ENCODE measurements at places on chromosomes 7 and 10.

DNA sequence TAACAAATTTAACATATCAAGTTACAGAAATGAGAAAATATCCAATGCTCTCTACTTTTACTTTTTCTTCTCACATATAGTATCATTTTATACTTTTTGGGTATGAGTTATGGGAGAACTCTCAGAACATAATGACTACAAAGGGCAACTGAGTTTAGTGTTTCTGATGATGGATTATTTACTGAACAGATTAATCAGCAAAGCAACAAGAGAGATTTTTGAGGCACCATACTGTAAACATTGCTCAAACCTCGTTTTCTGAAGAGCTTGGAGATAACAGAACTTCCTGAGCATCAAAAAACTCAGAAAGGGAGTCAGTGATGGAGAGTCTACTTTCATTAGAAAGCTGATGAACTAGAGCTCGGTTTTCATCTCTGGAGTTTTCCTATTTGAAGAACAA, 84.8 kb upstream of the GSDME start:
- H3K27me3 ChIP-seq: no peaks in the 10 kb centered on the region
- peaks cover 53% of the 10 kb centered on the region for H3K36me3 ChIP-seq
- no peak for DNase-seq
- H3K27ac ChIP-seq: no peak overlapping the region

- no peaks in the 10 kb centered on the region for H3K4me1 ChIP-seq
- peaks cover 47% of the 10 kb centered on the region for H3K36me3 ChIP-seq
- no peak overlapping the region for H3K27ac ChIP-seq
- no peaks in the 10 kb centered on the region for H3K27me3 ChIP-seq
Measured at GRCh38 chr10:101660256-101660655, 34.7 kb downstream of the FBXW4 start.

DNA sequence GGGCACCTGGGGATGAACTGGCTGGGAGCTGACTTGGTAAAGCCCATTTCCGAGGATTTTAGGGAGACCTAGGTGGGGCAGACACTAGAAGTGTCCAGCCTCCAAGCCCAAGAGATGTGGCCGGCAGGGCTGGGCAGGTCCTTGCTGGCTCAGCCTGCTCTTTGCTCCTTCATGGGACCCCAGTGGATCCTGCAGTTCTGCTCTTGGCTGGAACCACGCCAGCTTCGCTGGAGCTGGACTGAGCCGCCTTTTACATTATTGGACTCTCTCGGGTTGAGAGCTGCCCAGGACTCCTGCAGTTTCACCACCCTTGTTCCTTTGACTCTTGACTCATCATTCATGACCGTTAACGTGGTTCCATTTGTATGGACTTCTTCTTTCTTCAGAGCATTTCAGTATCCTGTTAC, 5.7 kb downstream of the PPIF start:
- no peaks in the 10 kb centered on the region for H3K27me3 ChIP-seq
- H3K27ac ChIP-seq: no peak overlapping the region
- H3K4me3 ChIP-seq: no peak overlapping the region
- H3K4me1 ChIP-seq: peaks cover 46% of the 10 kb centered on the region

DNA sequence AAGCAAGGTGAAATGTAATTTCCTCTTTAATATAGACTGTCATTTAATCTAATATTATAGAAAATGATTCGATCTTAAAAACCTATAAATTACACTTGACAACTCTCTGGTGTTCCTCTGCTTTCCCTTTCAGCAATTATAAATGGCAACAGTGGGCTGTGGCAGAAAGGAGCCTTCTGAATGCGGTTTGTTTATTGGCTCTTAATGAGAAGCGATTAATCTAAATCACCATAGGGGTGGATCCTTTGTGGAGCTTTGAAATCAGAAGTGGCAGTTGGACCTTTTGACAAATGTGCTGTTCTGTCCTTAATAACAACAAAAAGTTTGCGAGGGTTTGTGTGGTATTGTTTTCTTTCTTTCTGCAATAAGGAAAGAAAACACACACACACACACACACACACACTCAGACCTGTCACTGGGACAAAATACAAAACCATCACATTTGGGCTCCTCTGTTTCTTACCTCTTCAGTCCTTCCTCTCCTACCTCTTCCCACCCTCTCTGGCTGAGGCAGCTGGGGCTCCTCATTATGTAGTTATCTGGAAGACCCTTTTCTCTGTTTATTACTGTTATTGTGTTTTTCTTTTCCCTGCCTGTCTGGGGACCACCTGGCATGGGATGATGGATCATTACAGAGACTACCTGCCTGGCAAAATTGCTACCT, 316.2 kb downstream of the SORCS3 start:
- no peak for DNase-seq
- no peaks in the 10 kb centered on the region for H3K36me3 ChIP-seq
- H3K4me1 ChIP-seq: no peaks in the 10 kb centered on the region
- no peaks in the 10 kb centered on the region for H3K27me3 ChIP-seq

- no peak overlapping the region for H3K4me3 ChIP-seq
- no peaks in the 10 kb centered on the region for H3K27me3 ChIP-seq
- DNase-seq: no peak
- H3K4me1 ChIP-seq: no peaks in the 10 kb centered on the region
- H3K36me3 ChIP-seq: no peaks in the 10 kb centered on the region
Measured at GRCh38 chr7:18283045-18283444, 212.5 kb upstream of the HDAC9 start.

DNA sequence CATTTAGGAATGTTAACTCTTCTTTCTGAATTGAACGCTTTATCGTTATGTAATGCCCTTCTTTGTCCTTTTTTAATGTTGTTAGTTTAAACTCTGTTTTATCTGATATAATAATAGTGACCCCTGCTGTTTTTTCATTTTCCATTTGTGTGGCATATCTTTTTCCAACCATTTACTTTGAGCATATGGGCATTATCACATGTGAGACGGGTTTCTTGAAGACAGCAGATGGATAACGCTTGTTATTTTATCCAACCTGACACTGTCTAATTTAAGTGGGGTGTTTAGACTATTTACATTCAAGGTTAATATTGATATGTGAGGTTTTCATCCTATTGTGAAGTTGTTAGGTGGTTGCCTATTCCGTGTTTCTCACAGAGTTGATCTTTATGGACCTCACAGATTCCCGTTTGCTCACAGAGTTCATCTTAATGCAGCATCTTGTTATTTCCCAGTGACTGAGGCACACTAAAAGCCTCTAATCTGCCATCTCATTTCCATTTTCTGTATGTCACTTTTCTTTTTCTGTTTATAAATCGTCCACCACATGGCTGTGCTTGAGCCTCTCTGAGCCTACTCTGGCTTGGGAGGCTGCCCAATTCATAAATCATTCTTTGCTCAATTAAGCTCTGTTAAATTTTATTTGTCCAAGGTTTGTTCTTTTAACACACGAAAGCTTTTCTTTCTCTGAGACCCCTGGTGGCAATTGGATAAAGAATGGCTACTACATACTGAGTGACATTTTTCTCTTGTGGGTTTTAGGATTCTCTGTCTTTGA, 286.2 kb downstream of the HTR7 start:
- H3K36me3 ChIP-seq: no peaks in the 10 kb centered on the region
- H3K4me3 ChIP-seq: no peak overlapping the region
- no peak for DNase-seq
- H3K4me1 ChIP-seq: no peaks in the 10 kb centered on the region

DNA sequence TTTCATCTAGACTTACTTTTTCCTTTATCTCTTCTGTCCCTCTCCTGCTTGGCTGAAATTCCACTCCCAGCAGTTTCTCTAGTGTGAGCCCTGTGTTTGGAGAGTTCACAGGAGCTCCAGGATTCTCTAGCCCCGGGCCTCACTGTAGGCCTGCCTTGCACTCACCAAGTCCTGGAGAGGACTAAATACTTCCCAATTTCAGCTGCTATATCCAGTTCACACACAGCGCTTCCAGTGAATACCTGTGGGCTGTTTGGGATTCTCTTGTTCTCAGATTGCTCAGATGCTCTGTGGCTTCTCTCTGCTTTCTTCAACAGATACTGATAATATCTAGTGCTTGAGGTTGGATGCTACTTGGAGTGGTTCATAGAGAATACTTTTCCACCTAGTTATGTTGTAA, 46.0 kb downstream of the MINPP1 start:
- no peak overlapping the region for H3K4me3 ChIP-seq
- H3K27me3 ChIP-seq: no peaks in the 10 kb centered on the region
- DNase-seq: no peak
- peaks cover 8% of the 10 kb centered on the region for H3K4me1 ChIP-seq
- H3K27ac ChIP-seq: no peak overlapping the region

GRCh38 chr10:77726732-77727131, 89.1 kb upstream of the KCNMA1 start:
- peaks cover 4% of the 10 kb centered on the region for H3K27me3 ChIP-seq
- H3K4me3 ChIP-seq: no peak overlapping the region
- H3K36me3 ChIP-seq: no peaks in the 10 kb centered on the region
- DNase-seq: no peak
- H3K4me1 ChIP-seq: no peaks in the 10 kb centered on the region
- no peak overlapping the region for H3K27ac ChIP-seq

DNA sequence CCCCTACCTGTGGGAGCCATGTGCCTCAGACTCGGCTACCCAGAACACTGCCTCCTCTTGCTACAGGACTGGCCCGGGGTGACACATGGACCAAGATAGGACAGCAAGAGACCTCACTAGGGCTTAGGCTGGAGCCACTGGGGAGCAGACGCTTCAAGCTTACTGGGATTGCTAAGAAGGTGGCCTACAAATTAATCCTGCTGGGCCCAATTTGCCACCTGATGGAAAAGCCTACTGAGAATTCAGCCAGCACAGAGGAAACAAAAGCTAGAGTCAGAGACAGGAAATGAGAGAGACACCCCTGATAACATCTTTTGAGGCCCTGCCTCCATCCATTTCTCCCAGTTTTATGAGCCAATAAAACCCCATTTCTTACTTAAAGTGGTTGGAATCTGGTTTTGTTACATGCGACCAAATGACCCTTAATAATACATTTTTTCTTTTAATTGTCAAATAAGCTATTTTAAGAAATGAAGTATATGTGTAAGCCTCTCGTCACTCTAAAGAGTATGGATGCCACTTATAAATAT, 282.1 kb downstream of the CXCL12 start:
- DNase-seq: no peak
- H3K27ac ChIP-seq: no peak overlapping the region
- H3K4me1 ChIP-seq: no peaks in the 10 kb centered on the region
- no peak overlapping the region for H3K4me3 ChIP-seq
- no peaks in the 10 kb centered on the region for H3K27me3 ChIP-seq

- no peak overlapping the region for H3K4me3 ChIP-seq
- no peak for DNase-seq
- H3K36me3 ChIP-seq: no peaks in the 10 kb centered on the region
- no peaks in the 10 kb centered on the region for H3K4me1 ChIP-seq
- H3K27me3 ChIP-seq: no peaks in the 10 kb centered on the region
Measured at GRCh38 chr7:30840141-30841024, 69.2 kb downstream of the MINDY4 start.

DNA sequence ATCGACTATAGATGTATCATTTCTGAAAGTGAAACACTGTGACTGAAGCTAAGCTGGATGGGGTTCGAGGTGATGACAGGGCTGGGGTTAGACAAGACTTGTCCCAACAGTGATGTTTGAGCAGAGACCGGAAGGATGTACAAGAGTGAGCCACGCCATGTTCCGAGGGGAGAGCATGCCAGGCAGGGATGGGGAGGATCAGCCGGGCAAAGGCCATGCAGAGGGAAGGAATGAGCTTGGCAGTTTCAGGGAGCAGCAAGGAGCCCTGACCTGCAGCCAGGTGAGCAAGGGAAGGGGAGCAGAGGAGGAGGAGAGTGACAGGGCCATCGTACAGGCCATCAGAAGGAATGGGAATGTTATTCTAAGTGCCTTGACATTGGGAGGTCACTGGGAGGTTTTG, 114.9 kb upstream of the GPR26 start:
- DNase-seq: no peak
- no peaks in the 10 kb centered on the region for H3K36me3 ChIP-seq
- no peaks in the 10 kb centered on the region for H3K4me1 ChIP-seq
- no peak overlapping the region for H3K4me3 ChIP-seq
- H3K27ac ChIP-seq: no peak overlapping the region

- H3K36me3 ChIP-seq: no peaks in the 10 kb centered on the region
- H3K27ac ChIP-seq: no peak overlapping the region
- H3K4me1 ChIP-seq: no peaks in the 10 kb centered on the region
- no peak overlapping the region for H3K4me3 ChIP-seq
- H3K27me3 ChIP-seq: no peaks in the 10 kb centered on the region
Measured at GRCh38 chr10:132648072-132648850, 110.7 kb downstream of the INPP5A start.

DNA sequence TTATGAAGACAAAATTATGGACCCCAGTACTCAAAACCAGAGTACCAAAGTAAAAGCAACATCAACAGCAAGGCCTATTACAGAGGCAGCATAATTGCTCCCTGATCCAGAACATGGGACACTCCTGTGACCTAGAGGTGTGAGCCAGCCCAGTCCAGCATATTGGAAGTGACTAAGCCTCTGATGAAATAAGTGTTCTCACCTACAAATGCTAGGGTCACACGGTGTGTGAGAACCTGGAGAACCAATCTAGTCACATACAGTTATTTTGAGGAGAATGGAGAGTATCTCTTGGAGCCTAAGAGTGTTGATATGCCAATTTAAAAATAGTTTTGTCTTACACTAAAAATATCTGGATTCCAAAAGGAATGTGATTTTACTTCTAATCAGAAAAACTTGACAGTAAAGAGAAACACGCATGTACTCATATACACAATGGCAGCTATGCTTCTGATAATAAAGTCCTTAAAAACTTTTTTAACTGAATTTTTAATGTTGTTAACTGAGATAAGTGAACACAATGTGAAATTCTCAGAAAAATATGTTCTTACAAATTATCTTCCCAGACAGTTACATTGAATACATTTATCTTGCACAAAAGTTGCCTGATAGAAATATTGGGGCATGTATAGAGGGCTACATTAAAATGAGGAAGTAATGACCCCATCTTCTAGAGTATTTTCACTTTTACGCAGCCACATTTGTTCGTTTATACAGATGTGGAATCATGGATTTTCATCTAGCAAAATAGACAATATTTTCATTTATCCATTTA, 56.8 kb upstream of the CD36 start:
- no peak for DNase-seq
- no peaks in the 10 kb centered on the region for H3K27me3 ChIP-seq
- H3K36me3 ChIP-seq: no peaks in the 10 kb centered on the region
- H3K4me1 ChIP-seq: no peaks in the 10 kb centered on the region
- H3K27ac ChIP-seq: no peak overlapping the region
- H3K4me3 ChIP-seq: no peak overlapping the region

- H3K4me1 ChIP-seq: no peaks in the 10 kb centered on the region
- H3K27ac ChIP-seq: no peak overlapping the region
- no peak overlapping the region for H3K4me3 ChIP-seq
- H3K27me3 ChIP-seq: no peaks in the 10 kb centered on the region
- no peaks in the 10 kb centered on the region for H3K36me3 ChIP-seq
Measured at GRCh38 chr7:20030417-20030816, 186.8 kb downstream of the MACC1 start.

All from activated naive CD4-positive, alpha-beta T cell treated with anti-CD3 and anti-CD28 coated beads, Interleukin-2, amount 10 ng/mL, durations not matched to agents 7 days and 5 days (primary cell).